Gastrocnemius medialis (tissue), 4 donors: ENCODE measurements at places on chromosomes 5 and 9. TPM values are rescaled to one million over a fixed set of nuclear protein-coding genes. Genes with fewer than 3 reads are reported as not detected.

Gene NR3C1
- total RNA-seq = 79.1 TPM

- DNase-seq = no peak
- no peaks in the 10 kb centered on the region for H3K36me3 ChIP-seq
- H3K27me3 ChIP-seq = peaks cover 31% of the 10 kb centered on the region
- no peak overlapping the region for H3K4me3 ChIP-seq
Observed at GRCh38 chr5:1448511-1449011, 3.3 kb upstream of the SLC6A3 start.

DNA sequence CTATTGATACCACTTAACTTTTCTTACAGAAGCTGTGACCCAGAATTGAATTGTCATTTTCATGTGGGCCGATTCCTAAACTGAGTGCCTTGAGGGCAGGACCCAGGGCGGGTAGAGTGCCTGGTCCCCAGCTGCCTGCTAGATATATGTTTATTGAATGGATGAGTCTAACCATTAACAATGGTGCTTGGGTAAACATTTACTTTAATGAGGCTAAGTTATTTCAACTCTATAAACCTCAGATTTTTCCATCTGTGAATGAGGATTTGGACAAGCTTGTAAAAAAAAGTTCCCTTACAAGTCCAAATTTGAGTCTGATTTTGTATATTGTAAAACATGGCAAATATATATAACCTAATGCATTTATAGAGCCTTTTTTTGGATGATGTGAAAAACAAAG, 181.8 kb upstream of the ELL2 start:
- no peak for DNase-seq
- no peaks in the 10 kb centered on the region for H3K4me1 ChIP-seq
- H3K4me3 ChIP-seq = no peak overlapping the region
- H3K27ac ChIP-seq = no peak overlapping the region
- H3K27me3 ChIP-seq = no peaks in the 10 kb centered on the region
- H3K36me3 ChIP-seq = no peaks in the 10 kb centered on the region

DNA sequence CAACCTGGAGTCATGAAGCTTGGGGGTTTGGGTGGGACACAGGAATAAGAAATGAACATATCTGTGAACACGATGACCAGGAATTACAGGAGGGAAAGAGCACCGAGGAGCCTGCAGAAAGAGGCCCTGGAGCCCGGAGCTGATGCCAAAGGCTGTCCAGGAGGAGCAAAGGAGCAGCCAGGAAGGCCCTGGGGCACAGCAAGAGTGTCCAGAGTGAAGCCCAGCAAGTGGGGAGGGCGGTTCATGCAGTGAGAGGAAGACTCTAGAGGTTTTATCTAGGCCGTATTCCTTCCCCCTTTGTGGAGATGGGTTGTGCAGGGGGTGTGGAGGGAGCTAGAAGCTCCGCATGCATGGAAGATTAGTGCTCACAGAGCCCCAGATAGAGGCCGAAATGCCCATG, 318.4 kb downstream of the GADD45G start:
- no peaks in the 10 kb centered on the region for H3K27me3 ChIP-seq
- no peak overlapping the region for H3K27ac ChIP-seq
- no peak overlapping the region for H3K4me3 ChIP-seq
- H3K36me3 ChIP-seq = no peaks in the 10 kb centered on the region
